ENCODE measurements at places on chromosomes 1 and 21.

GRCh38 chr1:101444381-101444780 lies 207.6 kb downstream of the S1PR1 start:
- DNase-seq: no peak

- DNase-seq: no peak
Observed at GRCh38 chr1:21285055-21285372, 5.2 kb downstream of the ECE1 start.

DNA sequence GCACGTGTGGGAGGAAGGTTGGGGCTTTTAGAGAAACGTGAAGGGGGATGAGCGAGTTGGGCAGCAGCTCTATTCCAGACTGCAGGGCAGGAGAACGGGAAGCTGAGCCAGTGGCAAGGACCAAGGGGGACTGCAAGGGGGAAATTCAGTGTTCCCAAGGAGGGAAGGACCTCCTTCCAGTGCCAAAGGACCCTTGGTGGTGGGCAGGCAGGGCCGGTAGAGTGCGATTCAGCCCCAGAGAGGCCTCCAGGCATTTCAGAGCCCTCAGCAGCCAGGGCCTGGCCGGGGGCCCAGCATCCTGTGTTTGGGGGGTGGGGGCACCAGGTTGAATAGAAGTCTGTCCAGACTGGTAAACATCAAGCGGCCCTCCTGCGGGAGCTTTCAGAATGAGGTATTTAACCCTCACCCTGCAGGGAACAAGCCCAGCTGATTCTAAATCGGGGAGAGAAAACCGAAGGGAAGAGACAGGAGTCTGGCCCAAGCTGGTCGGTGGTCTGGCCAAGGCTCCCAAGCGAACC lies 2.3 kb downstream of the COL9A2 start:
- DNase-seq: no peak

DNA sequence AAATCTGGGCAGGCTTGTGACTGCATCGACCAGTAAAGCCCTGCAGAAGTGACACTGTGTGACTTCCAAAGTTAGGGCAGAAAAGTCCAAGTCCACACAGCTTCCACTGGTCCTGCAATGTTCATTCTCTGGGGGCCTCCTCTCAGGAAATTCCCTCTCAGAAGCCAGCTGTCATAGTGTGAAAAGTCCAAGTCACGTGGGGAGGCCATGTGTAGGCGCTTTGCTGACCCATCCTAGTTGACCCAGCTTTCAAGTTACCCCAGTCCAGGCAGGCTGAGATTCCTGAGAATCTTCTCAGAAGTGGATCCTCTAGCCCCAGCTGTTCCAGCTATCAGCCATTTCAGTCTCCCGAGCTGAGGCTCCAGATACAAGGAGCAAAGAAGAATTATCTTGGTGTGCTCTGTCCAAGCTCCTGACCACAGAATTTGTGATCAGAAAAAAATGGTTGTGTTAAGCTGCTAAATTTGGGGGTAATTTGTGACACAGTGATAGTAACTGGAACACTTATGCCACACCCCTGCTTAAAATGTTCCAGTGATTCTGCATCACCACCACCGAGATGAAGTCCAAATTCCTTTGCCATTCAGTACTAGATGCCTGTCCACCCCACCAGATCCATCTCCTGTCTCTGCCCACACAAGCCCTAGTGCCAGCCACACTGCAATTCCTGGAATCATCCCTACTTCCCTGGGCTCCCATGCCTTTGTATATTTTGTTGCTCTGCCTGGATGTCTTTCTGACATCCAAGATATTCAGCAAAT lies 2.5 kb upstream of the STUM start:
- no peak for DNase-seq

- no peak for DNase-seq
Observed at GRCh38 chr1:58574816-58575215, 2.2 kb downstream of the TACSTD2 start.

DNA sequence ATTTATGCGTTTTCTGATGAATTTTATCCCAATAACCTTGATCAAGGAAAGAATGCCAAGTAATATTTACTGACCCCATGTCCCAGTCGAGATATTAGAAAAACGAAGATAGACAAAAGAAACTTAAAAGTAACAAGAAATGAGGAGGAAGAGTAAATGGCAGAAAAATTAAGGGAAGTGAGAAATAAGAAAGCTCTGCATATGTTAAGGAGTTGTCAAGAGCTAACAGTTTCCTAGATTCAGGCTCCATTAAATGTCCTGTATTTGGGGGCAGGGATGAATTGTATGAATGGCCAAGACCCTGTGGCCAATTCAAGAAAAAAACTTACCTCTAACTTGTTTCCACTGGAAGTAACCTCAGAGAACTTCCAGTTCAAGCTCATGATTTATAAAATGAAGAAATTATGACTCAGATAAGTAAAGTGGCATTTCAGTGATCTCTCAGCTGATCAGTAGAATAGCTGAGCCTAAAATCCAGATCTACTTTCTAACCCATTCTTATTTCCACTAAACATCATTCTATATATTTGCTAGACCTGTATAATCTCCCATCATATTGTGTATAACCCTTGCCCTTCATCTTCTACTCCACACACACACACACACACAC lies 73.2 kb downstream of the ZC3H11B start:
- DNase-seq: no peak

GRCh38 chr1:115059316-115059715 lies 29.7 kb downstream of the TSHB start:
- DNase-seq: no peak

- no peak for DNase-seq
Observed at GRCh38 chr1:67407498-67407897, 22.7 kb downstream of the SERBP1 start.

- no peak for DNase-seq
Observed at GRCh38 chr1:95888941-95889390, 655.0 kb downstream of the RWDD3 start.

- no peak for DNase-seq
Observed at GRCh38 chr1:233379869-233380438, 52.4 kb downstream of the MAP3K21 start.

DNA sequence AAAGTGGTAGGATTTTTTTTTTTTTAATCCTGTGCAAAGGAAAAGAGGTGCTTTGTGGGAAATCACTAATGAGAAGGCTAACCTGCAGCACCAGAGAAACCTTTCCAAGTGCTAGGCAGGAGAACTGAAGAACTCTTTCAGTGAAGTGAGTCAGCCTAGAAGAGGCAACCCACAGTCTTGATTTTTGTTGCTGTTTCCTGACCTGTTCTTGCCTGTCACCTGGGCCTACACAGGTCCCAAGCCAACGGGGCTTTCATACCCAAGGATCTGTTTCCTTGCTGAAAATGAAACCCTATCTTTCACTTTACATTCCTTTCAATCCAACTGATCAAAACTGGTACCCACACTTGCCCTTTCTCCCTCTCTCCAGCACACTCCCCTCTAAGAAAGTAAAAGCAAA lies 7.1 kb upstream of the IKBKE start:
- DNase-seq: no peak

DNA sequence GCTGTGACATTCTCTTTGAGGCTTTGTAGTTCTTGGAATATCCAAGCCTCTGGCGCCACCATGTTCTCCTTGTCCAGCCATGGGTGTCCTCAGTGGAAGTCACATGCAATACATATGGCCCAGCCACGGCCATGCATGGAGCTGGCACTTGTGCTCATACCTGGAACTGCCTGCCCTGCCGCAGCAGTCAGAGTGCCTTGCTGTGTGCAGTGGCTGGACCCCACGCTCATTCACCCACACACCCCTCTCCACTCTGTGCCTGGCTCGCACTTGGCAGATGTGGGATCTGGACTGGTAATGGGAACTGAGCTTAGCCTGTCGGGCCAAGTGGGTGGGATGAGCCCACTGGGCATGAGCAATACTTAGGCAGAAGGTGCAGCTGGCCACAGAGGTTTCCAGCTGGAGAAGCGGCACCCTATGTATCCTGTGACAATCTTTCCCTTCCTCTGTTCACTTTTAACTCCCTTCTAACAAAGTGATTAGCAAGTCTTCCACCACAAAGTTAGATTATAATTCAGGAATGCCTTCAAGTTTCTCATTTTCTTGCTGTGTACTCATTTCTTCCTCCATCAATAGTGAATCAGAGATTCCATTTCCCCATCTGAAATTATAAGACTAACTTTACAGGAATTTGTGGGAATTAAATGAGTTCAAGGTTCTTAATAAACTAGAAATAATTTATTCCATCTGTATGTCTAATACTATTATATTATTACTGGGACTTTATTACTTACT lies 351.6 kb upstream of the NCAM2 start:
- no peak for DNase-seq

- DNase-seq: no peak
Observed at GRCh38 chr1:41870076-41870562, 48.6 kb downstream of the HIVEP3 start.

DNA sequence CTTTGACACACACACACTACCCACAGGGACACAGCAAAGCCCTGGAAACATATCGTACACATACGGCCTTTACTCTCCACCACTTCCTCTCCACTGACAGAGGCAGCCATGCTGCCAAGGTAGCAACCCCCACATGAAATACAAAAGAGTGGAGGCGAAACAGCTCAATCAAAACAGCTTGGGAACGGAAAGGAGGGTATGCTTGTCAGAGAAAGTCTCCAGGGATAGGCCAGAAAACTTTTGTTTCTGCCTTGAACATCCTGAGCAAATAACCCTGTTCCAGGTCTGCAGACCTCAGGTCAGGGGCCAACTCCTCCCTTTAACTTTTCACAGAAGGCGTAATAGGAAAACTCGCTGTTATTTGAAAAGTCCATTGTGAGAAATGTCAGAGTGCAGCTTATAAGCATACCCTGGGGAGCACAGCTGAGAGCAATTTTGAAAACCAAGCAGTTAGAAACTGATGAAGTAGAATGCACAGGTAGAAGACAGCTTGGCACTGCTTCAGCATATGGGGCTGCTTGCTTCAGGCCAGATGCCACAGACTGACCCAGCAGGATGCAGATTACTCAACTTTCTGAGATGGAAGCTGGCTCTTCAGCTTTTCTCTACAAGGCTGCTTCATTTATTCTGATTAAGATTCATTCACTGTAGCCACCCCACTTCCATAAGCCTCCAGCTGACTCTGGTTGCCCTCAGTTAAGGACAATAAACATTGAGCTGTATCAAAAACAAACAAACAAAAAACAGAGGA lies 18.0 kb downstream of the KIAA0319L start:
- no peak for DNase-seq

DNA sequence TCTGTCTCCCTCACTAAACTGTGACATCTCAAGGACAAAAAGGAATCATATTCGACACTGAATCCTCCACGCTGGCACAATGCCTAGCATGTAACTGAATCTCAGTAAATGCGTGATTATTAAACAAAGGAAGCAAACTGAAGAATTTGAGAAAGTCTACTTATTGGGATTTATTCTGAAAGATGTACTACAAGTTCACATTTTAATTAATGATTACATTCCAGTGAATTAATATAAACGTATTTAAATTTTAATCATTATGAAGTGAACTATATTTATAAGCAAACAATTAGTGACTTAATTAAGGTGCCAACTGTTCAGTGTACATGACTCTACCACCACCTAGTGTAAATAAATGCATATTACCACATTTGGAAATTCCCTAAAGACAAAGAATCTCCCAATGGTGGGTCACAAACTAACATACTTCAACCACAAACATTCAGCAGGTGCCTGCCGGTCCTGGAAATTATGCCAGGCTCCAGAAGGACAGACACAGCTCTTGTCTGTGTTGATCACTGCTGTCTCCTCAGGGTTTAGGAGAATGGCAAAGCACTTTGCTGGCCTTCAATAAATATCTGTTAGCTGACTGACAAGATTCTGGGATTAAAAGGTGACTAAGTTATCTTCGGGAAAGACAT lies 56.3 kb downstream of the SMYD3 start:
- DNase-seq: no peak

DNA sequence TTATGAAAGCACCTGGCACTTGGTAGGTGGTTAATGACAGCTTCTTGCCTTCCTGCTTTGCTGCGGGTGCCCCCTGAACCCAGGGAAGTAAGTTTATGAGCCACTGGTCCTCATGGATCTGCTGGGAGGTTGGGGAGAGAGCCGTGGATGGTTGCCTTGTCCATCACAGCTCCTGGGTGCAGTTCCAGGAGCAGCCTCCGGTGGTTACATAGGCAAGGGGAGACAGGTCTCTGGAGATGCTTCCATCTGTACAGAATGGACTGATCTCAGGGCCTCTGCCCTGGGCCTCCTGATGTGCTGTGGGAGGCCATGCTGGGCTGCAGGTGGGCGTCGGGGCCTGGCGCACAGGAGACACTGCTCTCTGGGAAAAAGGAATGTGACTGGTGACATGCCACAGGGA lies 31.6 kb upstream of the ARHGEF10L start:
- DNase-seq: no peak

- DNase-seq: no peak
Observed at GRCh38 chr1:79903321-79903720, 896.8 kb upstream of the ADGRL4 start.

DNA sequence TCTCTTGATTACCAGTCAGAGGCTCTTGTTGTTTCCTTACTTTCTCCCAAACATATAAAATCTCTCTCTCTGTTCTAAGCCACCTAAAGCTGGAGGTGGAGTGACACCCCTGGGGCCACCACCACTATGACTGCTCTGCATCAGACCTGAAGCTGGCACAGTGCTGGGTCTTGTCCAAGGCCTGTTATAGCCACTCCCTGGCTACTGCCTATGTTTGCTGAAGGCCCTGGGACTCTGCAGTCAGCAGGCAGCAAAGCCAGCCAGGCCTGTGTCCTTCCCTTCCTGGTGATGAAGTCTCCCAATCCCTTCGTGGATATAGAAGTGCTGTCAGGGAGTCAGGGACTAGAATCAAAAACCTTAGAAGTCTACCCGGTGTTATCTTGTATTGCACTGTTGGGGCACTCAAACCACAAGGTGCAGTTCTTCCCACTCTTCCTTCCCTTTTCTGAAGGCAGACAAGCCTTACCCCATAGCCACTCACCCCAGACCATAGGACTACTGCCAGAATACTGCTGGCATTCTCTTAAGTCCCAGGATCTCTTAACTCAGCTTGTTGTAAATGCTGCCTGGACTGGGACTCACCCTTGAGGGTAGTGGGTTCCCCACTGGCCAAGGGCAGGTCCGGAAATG lies 103.1 kb downstream of the RPS6KC1 start:
- DNase-seq: no peak

DNA sequence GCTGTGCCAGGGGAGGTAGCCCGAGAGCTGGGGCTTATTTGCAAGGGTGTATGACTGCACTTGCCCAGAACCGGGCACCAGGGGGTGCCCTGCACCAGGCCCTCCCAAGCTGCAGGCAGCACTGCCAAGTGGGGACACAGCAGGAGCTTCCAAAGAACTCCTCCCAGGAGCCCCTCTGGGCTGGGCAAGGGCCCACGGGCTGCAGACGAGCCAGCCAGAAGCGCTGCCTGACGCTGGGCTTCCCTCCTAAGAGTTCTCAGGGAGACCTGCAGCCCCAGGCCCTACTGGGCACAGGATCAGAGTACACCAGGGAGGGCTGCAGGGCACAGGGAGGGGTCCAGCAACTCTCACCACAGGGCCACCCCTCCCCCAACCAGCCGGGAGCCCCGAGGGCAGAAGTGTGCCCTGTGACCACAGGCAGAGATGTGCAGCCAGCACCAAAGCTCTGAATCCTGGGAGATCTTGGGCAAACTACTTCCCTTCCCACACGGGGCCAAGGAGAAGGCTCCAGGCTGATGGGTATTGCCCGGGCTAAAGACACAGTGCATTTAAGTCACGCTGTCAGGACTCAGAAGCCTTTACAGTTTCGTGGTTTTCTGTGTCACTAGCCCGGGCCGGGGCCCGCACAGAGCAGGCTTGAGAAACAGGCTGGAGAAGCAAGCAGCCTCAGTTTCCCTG lies 63.4 kb downstream of the KCNAB2 start:
- DNase-seq: no peak

GRCh38 chr1:223680188-223680587 lies 14.7 kb upstream of the CAPN8 start:
- DNase-seq: no peak

- DNase-seq: peak; percentile 43
Observed at GRCh38 chr21:17454315-17455027, 58.4 kb upstream of the CXADR start.

All from activated CD8-positive, alpha-beta memory T cell treated with anti-CD3 and anti-CD28 coated beads for 48 hours (primary cell).